ENCODE measurements at places on chromosomes 3 and 15.

DNA sequence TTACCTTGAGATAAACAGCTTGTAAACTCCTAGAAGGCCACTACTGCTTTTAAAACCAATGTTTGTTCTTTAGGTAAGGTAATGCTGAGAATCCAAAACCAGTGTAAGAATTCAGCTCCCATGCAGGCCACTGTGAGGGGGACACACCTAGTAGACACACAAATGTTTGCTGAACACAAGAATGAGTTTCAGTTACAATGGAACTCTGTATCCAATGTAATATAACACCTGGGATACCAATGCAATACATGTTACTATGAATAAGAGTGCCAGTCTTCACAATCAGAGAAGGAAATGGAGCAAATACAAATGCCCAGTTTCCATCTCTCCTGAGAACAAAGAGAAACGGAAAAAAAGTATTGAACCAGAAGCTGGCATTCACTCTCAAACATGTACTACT lies 65.9 kb downstream of the IGF2BP2 start:
- no peak for DNase-seq

DNA sequence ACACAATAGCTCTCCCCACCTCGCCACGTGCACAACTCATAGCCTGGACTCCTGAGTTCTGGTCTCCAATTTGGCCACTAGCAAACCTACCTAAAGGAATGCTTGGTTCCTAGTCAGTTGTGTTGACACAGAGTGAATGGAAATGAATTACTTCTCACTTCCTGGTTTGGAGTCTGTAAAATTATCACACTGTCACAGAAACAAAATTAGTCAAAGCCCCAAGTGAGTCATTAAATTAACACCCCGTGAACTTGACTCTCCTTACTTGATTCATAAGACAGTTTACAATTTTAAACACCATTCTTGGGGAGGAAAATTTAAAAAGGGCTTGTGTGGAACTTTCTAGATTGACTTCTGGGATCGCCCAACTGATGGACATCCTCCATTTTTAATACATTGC lies 276.2 kb upstream of the CTNNB1 start:
- DNase-seq: no peak

- DNase-seq: no peak
Measured at GRCh38 chr3:113585720-113586119, 53.4 kb downstream of the SIDT1 start.

DNA sequence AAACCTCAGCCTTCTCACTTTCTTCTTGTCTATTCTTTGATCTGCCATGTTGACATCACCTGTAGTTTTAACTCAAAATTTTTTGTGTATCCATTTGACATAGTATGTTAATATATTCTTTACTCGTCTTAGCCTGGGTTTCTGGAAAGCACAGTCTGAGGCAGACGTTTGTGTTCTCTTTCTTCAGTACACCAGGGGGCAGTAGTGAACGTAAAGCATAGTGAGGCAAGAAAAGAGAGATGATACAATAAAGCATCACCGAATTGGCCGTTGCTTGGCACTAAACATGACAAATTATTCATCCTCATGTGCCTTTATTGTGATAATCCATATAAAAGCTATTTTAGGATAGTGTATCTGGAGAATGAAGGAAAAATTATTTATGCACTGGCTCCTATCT lies 141.0 kb upstream of the MYRIP start:
- DNase-seq: no peak

GRCh38 chr15:88838667-88839066 lies 35.4 kb downstream of the ACAN start:
- no peak for DNase-seq

GRCh38 chr3:20405744-20406143 lies 219.7 kb upstream of the SGO1 start:
- no peak for DNase-seq

DNA sequence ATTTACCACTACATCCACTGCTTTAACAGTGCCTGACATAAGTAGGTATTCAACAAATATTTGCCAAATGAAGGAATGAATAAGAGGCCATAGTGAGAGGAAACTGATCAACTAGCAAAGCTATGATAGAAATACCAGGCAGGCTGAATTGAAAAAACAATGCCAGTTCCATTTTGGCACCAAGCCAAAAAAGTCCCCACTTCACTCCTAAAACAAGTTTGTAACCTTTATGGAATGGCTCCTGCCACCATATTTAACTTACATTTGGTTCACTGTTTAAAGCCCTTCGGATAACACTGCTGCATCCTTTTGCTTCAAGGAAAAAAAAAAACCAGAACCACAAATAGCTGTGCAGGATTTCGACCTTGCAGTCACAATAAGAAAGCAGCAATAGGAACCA lies 166.1 kb downstream of the FRMD5 start:
- DNase-seq: no peak

GRCh38 chr3:172929451-172929850 lies 178.9 kb downstream of the ECT2 start:
- DNase-seq: no peak

GRCh38 chr15:49815526-49815925 lies 194.7 kb downstream of the DTWD1 start:
- no peak for DNase-seq

DNA sequence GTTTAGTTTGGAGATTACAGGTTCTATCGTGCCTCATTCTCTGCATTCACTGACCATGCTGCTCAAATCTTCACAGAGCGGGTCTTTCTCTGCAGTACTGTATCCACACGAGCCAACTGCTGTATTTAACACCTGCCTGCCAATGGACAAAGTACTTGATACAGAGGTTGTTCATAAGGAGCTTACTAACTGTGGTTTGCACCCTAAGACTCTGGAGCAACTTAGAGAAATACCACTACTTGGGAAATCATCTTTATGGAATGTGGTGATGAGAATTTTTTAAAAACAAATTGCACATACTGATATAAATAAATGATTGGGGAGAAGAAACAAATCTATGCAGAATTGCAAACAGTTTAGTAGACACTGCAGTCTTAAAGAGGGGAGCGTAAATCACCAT lies 90.0 kb downstream of the PPP2R3A start:
- no peak for DNase-seq

DNA sequence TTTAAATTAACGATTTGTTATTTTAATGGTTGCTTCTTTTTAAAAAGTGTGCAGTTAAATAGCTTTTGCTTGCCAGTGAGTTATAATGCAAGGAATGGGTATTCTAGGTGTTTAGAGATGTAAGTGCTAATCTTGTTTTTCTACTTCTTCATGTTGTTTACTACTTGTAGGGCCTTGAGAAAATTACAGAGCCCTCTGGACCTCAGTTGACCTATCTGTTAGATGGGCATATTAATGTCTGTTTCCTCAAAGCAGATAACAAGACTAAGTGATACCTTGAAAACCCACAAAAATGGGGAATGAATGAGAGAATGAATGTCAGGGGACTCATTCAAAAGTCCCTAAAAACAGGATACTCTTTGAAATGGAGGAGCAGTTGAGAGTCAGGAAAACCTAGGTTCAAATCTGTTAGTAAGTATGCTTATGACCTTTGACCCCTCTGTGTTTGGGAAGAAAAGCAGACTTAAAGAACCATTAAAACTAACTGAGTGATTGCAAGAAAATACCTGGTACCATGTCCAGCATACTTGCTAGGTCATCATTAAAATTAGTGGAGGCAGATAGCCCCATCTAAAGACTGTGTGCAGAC lies 419.5 kb downstream of the EDEM1 start:
- DNase-seq: no peak

GRCh38 chr15:26128611-26129140 lies 265.5 kb upstream of the ATP10A start:
- DNase-seq: no peak

- no peak for DNase-seq
Measured at GRCh38 chr3:3081381-3082233, 28.6 kb downstream of the IL5RA start.

GRCh38 chr15:57551715-57552677 lies 39.7 kb upstream of the MYZAP start:
- DNase-seq: no peak

DNA sequence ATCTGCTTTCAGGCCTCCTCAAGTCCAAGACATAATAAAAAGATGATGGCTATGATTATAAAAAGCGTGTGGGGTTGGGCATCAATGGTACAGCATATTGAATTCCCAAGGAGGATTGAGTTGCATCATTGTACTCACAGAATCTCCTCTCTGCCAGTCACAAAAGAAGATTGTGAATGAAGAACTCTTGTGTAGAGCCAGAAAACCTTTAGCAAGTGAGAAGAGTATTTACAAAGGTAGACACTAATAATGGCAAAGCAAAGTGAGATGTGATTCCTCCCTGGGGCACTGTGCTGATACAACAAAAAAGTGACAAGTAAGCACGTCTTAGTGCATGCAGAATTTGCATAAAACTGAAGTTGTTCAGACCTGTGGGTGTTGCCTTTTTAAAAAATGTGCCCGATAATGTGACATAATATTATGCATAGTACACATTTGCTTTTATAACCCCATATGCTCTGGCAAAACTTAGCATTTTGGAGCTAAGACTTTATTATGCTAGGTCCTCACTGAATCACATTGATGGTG lies 291.2 kb upstream of the TBC1D5 start:
- no peak for DNase-seq
